CD4-positive, alpha-beta T cell treated with Interferon gamma for 1 hour (primary cell): ENCODE measurements at places on chromosomes 4 and X.

DNA sequence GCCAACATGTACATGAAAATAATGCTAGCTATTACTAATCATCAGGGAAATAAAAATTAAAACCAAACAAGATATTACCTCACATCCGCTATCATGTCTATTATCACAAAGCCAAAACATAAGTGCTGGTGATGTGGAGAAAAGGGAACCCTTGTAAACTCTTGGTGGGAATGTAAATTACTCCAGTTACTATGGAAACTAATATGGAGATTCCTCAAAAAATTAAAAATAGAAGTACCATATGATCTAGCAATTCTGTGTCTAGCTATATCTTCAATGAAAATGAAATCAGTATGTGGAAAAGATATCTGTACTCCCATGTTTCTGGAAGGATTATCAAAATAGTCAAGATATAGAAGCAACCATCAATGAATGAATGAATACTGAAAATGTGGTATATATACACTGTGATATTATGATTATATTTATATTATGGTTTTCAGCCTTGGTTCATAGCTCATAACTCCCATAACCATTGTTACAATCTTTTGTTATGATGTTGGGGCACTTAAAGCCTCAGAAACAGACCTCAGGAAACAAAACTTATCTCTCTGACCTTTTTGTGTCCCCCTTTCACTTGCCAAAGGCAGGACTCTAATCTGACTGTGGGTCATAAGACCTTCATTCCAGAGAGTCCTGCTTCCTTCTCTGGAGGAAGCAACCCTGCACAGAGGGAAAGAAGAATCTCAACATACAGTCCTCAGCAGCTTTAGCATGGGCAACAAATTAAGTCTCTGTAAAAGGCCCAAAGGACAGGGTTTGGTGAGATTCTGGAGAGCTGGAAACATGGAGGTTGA is 933.2 kb downstream of the ADGRL3 start:
- no peak for DNase-seq

DNA sequence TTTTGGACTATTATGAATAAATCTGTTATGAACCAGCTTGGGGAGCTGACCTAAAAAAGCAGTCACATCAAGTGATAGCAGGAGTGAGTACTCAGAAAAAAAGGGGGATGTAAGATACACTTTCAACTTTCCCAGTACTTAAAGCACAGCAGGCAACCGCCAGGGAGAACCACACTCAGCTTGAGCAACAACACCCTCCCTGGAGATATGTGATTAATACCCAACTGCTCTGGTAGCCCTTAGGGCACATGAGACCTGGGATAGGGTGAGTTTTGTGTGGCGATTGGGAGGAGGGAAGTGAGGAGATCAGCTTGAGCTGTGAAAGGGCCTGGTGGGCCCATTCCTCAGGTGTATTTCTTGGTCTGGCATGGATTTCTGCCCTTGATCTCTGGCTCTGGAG is 220.3 kb upstream of the SFRP2 start:
- no peak for DNase-seq

DNA sequence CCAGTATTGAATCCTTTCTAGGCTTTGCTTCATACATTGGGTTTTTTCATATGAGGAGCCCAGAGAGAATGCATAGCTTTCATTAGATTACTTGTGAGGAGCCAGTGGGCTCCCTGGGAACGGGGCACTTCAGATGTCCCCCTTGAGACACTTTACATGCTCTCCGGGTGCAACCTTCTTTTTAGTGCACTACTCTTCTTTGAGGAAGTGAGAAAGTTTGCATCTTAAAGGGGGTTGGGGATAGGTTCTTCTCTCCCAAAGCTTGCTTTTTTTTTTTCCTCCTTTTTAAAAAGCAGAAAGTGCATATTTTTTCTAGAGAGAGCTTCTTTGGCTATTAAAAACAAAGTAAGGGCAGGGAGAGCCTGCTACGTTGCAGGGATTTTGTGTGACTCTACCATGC is 4.3 kb downstream of the HADH start:
- no peak for DNase-seq

GRCh38 chrX:141632124-141632523 is 42.6 kb downstream of the SPANXA2 start:
- DNase-seq = no peak

- DNase-seq = no peak
These were observed 59.1 kb downstream of the GALNT7 start for GRCh38 chr4:173227756-173228155.

DNA sequence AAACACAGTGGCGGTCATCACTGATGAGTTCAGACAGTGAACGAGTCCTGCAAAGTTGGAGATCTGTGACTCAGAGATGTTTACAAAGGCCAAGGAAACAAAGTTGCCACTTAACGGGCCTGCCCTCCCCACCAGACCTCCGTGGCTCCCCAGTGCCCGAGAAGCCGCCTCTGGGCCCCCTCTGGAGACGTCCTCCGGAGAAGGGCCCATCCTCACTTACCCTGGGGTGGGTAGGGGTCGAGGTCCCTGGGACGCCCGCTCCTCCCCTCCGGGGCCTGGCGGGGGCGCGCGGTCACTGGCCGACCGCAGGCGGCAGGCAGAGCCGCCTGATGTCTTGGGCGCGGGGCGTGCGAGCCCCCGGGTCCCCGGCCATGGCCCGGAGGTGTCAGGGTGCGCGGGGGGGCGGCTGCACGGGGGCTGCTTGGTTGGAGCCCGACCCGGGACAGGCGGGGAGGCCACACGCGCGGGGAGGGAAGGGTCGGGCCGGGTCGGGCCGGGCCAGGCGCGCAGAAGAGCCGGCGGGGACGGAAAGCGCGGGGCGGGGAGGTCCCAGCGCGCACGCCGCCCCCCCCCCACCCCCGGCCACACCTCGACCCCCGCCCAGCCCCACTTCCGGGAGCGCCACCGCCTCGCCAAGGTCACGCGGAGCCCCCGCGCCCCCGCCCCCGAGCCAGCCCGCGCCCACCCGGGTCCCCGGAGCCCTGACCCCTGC is 529 bp downstream of the DHRSX start:
- peak; percentile 18 for DNase-seq

DNA sequence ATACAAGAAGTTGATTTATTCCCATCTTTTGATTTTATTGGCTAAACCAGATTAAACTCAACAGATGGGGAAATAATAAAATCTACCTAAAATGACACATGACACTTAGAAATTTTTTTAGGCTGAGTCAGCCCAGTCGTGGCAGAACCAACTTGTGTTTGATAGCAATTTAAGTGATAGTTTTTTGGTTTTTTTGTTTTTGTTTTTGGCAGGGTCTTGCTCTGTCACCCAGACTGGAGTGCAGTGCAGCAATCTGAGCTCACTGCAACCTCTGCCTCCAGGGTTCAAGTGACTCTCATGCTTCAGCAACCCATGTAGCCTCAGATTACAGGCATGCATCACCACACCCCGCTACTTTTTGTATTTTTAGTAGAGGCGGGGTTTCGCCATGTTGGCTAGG is 370.3 kb upstream of the NOCT start:
- DNase-seq = no peak
